ENCODE measurements at places on chromosomes 4 and X.

DNA sequence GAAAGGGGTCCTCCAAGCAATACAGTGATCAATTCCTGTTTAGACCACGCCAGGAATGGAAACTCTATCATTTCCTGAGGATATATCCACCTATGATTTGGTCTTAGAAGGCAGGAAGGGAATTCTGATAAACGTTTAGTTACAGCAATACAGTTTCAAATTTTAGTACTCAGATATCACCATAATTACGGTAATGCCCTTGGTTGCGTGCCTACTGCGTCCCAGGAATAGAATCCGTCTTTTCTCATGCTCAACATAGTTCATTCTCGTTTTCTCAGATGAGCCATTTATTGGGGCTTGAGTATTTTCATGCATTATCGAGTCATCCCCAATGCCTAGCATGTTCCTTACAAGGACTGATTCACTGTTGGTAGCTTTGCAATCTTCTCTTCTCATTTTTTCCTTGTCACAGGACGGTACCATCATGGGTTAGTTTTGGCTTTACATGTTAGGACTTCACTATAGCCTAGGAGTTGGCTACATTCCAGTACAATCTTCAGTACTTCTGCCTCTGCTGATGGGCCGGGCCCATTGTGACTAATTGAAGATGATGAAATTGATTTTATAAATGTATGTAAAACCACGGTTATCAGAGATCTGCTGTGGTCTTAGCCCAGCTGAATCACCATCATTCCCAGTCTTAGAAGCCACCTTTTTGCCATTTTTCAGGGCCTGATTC, 4.4 kb upstream of the PRKX start:
- no peak for DNase-seq

DNA sequence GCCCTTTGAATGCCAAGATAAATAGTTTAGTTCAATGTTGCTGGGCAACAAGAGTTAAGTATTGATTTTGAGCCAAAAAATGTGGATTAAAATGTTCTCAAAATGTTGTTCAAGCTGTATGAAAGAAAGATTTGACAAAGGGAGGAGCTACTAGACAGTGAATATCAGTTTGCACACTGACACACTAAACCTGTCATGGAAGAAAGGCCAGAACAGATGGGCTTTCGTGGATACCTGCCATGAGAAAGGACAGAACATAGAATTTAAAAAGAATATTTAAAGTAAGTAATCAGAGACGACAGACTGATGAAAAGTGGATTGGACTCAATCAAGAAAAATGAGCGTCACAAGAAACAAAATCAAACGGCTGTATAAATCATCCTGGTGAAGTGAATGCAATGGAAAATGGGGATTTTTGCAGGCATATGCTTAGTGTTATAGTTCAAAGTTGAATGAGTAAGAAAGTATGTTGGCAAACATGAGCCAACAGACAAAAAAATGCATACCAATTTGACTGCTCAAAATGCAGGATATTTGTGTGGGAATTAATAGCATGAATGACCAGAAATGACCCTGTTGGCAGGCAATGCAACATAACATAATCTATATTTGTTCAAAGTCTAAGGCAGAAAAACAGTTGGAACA, 7.4 kb downstream of the PCDH18 start:
- no peak for DNase-seq

DNA sequence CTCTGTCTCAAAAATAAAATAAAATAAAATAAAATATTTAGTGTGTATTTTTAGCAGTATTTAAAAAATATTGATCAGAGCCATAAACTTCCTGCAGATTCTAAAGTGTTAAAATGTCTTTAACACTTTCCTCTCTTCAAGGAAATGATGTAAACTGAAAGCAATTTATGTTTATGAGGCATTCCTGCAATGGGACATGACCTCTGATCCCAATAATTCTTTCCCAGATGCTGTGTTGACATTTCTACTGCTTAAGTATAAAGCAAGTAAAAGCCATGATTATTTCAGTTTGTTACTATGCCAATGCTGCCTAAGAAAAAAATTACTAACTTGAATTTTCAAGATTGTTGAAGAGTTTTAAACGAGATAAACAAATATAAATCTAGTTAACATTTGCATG, 29.0 kb downstream of the COQ2 start:
- no peak for DNase-seq

DNA sequence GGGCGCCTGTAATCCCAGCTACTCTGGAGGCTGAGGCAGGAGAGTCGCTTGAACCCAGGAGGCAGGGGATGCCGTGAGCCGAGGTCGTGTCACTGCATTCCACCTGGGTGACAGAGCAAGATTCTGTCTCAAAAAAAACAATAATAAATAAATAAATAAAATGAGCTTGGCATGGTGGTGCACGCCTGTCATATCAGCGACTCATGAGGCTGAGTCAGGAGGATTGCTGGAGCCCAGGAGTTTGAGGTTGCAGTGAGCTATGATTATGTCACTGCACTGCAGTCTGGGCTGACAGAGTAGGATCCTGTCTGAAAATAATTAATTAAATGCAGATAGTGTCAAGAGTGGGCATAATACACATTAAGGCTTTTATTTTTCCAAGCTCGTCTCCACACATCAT, 77.5 kb downstream of the DHRSX start:
- DNase-seq, result no peak

GRCh38 chr4:138639018-138639741, 376.4 kb upstream of the NOCT start:
- DNase-seq, result no peak

DNA sequence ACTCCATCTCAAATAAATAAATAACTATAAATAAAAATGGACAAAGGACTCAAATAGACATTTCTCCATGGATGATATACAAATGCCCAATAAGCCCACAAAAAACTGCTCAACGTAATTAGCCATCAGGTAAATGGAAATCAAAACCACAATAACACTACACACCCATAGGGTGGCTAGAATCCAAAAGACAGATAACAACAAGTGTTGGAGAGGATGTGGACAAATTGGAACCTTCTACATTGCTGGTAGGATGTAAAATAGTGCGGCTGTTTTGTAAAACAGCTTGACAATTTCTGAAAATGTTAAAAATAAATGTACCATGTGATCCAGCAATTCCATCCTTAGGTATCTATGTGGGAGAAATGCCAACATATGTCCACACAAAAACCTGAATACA, 52.1 kb downstream of the ZNF157 start:
- DNase-seq, result no peak

DNA sequence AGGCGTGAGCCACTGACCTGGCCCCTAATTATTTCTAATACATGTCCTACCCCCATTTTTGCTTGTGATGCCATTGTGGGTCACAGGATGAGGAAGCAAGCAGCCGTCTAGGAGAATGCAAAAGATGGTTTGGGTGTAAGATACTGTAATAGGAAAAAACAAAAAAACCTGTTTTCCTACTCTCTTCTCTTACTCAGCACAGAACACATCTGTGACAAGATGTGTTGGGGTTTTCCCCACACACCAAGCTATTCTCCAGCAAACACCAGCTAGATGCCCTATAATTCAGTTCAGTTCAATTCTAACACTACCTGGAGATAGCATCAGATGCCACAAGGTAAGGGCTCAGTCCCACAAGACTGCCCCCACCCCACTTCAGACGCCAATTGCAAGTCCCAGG, 15.3 kb upstream of the HPRT1 start:
- no peak for DNase-seq

DNA sequence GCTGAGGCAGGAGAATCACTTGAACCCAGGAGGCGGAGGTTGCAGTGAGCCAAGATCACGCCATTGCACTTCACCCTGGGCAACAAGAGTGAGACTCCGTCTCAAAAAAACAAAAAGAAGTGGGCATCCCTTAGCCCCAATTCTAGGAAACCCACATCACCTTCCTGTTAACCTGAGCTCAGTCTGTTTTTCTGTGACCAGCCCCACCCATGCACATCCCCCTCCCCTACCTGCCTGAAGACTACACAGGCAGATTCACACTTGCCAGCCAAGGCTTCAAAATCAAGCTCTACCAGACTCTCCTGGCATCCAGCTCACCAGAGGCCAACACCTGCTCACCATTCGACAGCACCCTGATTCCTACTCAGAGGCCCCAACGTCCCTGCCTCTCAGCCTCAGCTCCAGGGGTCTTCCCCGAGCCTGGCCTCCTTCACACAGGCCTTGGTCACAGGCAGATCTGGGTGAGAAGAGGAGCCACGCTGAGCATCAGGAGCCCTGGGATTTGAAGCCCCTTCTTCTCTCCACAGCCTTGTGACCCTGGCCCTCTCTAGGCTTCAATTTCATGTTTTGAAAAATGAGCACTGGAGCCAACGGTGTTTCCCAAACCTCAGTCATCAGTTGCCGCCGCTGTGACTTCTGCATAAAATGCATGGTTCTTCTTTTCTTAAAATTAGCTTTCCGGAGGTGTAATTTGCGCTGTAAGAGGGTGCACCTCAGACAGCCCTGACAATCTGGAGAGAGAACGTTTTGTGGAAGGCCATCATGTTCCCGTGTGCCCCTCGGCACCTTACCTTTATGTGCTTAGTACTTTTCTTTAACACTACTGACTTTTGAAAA, 47.3 kb downstream of the JAKMIP1 start:
- DNase-seq, result no peak

GRCh38 chr4:27009539-27009938, 148.9 kb downstream of the STIM2 start:
- no peak for DNase-seq

DNA sequence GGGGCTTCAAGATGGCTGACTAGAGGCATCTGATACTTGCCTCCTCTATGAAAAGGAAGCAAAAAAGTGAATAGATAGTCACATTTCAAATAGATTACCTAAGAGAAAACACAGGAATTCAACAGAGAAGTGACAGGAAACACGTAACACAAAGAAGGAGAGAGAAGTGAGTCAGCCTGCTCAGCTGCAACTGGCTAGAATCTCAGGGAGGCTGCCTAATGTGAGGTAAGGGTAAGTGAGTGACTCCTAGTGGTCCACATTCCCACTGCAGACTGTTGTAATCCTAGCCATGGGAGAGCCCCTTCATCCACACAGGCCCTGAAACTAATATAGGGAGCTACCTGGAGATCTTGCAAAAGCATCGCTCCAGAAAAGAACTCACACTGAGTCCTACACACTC, 179.2 kb downstream of the SLC7A11 start:
- DNase-seq, result no peak

DNA sequence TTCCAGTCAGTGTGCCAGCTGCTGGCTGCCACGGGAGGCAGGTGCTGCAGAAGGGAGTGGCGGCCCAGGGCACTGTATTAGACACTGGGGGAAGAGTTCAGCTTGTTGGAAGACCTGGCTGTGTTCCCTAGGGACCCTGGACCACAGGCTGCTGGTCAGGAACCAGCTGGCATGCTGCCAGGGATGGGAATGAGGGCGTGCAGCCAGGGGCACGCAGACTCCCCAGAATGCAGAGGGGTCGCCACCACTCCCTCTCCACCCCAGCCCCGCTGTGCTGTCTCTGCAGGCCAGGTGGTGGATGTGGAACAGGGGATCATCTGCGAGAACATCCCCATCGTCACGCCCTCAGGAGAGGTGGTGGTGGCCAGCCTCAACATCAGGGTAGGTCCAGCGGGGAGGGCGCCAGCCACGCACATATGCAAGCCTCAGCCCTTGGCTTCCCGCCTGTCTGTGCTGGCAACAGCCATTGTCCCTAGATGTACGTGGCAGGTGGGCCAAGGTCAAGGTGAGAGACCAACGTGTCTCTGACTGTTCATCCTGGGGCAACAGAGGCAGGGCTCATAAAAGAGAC, 12.3 kb downstream of the ABCD1 start:
- no peak for DNase-seq

DNA sequence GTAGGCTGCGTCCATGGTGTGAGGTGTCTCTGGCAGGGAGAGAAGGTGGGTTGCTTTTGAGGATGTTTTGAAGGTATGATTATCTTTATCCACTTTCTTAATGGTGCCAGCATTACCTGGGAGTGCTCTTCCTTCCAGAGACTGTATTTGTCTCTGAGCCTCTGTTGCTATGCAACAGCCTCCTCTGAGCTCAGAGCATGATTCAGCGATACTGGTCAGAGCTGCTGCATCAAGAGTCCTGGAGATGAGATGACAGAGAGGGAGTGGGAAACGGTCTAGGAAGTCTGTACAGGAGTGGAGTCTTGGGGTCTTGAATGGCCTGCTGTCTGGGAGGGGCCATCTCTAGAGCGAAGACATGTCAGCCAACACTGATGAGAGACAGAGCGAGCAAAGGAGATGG, 104.4 kb upstream of the RAB40AL start:
- DNase-seq, result peak; percentile 16

DNA sequence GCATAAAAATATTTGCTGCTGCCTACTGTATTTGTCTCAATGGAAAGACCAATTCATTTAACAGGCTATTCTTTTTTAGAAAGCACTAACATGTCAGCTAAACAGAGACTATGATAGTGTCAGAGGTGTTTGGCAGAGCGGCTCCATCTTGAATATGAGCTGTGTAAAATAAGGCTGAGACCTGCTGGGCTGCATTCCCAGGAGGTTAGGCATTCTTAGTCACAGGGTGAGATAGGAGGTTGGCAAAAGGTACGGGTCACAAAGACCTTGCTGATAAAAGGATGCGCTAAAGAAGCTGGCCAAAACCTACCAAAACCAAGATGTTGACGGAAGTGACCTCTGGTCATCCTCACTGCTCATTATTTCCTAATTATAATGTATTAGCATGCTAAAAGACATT, 41.8 kb downstream of the NPY5R start:
- no peak for DNase-seq

- no peak for DNase-seq
Measured at GRCh38 chr4:188864741-188865140, 725.5 kb downstream of the TRIML1 start.

- DNase-seq, result no peak
Measured at GRCh38 chrX:31811106-31811505, 739.3 kb upstream of the FTHL17 start.

DNA sequence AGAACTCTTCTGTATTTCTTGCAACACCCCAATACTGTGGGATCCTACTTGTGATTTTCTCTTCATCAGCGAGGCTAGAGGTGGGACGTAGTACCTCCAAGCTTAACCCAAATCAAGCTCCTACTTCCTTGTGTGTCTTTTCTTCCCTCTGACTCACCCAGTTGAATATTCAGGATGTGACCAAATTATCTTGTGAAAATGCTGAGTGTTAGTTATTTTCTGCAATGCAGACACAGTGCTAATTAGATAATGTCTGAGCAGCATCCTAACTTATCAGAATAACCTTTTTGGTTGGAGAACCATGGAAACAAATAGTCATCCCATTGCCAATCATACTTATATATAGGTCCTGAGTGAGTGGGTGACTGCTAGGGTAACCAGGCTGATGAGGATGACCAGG, 2.4 kb downstream of the MEPE start:
- DNase-seq, result no peak

GRCh38 chrX:121308276-121308805, 260.9 kb downstream of the GLUD2 start:
- DNase-seq, result peak; percentile 56

- DNase-seq, result peak; percentile 92
Measured at GRCh38 chr4:154277172-154277571, 214.4 kb downstream of the DCHS2 start.

DNA sequence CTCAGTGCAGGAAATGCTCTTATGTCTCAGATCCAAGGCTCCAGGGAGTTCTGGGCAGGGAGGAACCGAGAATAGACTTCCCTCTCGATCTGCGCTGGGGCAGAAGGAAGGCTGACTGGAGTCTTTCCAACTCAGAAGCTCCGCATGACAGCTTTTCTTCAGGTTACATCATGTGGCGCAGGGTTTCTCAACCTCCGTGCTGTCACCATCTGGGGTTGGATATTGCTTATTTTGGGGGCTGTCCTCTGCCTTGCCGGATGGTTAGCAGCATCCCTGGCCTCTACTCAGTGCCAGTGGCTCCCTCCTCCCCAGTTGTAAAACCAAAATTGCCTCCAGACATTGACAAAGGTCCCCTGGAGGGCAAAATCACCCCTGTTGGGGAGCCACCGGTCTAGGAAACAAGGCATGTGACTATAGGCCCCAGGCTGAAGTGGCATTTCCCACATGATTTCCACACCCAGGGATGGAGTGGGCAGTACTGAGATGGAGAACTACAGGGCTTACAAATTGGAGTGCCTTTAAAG, 21.4 kb downstream of the REELD1 start:
- no peak for DNase-seq

Data from neural progenitor cell (in vitro differentiated cells).